Mesenteric fat pad (tissue), 1 donor: ENCODE measurements at places on chromosomes 1 and 21. TPM values are rescaled to one million over a fixed set of nuclear protein-coding genes. Genes with fewer than 3 reads are reported as not detected.

DNA sequence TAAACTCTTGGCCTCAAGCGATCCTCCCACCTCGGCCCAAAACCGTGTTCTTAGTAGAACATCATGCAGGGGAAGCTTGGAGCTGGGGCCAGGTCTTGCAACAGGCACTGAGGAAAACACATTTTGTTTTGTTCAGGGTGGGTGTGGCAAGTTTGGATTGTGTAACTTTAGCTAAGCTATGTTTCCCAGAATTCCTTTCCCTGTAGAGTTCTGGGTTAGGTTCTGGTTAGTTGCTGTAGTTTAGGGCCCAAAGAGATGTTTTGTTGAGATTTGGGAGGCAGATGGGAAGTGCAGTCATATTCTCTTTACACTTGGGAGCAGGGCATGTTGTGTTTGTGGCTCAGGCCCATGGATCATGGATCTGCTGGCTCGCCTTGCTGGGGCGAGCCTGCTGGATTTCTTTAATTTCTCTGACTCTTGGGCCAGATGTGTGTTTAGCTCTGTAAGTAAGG lies 24.0 kb downstream of the PLA2G5 start:
- no peak for DNase-seq

GRCh38 chr1:14543191-14543840 lies 55.2 kb upstream of the KAZN start:
- DNase-seq: no peak

GRCh38 chr1:232183802-232184201 lies 446.1 kb downstream of the SIPA1L2 start:
- no peak for DNase-seq

Gene MYBPH
- 0.22 TPM for total RNA-seq

GRCh38 chr1:200338451-200338850 lies 71.4 kb downstream of the ZNF281 start:
- no peak for DNase-seq

Gene UTS2
- not detected for total RNA-seq

Gene KLHDC9
- total RNA-seq: not detected

- DNase-seq: no peak
Observed at GRCh38 chr1:203592156-203592555, 34.5 kb upstream of the ATP2B4 start.

DNA sequence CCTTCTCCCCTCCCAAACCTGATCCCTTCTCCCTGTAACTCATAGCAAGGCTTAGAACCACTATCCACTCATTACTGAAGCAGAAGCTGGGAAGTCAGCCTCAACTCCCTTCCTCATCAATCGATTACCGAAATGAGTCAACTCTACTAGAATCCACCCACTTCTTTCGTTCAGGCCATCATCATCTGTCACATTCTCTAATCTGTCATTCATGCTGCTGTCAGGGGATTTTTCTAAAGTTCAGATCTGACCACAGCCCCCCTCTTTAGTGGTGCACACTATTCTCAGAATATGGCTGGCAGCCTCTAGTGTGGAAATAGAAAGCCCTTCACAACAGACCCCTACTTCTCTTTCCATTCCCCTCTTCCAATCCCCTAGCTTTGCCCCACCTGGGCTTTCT lies 5.1 kb downstream of the NT5C1A start:
- DNase-seq: no peak

GRCh38 chr1:96238426-96238825 lies 483.2 kb upstream of the PTBP2 start:
- DNase-seq: no peak

- DNase-seq: no peak
Observed at GRCh38 chr1:226364514-226364899, 43.4 kb downstream of the PARP1 start.

Gene DR1
- 40.1 TPM for total RNA-seq

Gene LAD1
- total RNA-seq: 0.51 TPM

GRCh38 chr21:38531039-38531541 lies 32.8 kb upstream of the ERG start:
- DNase-seq: no peak

Gene TCHH
- 1.1 TPM for total RNA-seq

GRCh38 chr1:23129846-23130245 lies 38.8 kb downstream of the LUZP1 start:
- no peak for DNase-seq

GRCh38 chr1:204190212-204191211 lies 5.8 kb downstream of the KISS1 start:
- no peak for DNase-seq

DNA sequence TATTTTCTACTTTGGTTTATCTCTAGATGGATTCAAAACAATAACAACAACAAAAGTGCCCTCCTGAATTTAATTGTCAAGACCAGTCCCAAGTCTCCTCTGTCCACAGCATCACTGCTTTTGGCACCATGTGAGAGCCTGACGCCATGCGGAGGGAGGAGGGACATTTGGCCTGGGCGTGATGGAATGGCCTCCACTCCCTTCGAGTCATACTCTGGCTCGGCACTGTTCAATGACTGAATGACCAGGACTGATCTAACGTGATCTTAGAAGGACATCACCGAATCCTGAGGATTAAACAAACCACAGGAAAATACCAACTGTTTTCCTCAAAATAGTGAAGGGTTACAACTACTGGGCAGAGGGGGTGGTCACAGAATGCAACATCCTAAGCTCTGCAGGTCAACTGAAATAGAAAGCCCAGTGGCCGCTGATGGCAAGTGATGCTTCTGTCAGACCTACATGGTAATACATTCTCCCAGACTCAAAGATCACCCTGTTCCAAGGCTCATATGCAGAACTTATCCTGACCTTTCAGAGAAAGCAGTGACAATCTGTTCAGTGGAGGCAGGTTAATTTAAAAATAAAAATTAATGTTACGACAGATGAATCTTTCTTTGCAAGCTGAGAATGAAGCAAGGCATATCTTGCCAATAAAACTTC lies 19.1 kb downstream of the SRSF4 start:
- no peak for DNase-seq

DNA sequence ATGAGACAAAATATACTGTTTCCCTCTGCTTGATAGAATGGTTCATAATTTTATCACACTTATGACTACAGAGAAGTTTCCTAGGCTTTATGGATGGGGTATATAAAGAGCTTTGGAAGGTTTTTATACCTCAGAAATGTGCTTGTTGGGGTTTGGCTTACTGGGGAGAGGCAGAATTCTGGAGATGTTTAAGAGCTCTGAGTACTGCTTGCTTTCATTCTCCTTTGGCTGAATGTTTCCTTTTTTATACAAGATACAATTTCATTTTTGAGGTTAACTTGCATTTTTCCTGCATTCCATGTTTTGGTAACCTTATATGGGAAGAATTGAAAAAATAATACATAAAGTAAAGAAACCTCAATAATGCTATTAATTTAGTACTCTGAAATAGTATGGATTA lies 157.7 kb upstream of the COL11A1 start:
- no peak for DNase-seq

DNA sequence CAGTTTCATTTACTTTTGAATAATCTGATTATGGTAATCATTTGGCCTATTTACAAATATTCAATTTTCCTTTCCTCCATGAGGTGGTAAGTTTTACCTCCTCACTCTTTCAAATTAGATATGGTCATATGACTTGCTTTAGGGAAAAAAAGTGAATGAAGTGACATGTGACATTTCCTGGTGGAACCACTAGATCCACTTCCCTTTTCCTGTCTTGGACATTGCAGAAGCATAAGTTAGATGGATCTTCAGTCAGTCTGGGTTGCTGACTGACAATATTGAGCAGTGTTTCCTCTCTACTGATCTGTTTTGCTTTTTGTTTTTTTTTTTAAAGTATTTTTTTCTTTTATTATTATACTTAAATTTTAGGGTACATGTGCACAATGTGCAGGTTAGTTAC lies 481.1 kb upstream of the PTBP2 start:
- DNase-seq: no peak

GRCh38 chr1:61083807-61084440 lies 1.6 kb downstream of the NFIA start:
- no peak for DNase-seq

DNA sequence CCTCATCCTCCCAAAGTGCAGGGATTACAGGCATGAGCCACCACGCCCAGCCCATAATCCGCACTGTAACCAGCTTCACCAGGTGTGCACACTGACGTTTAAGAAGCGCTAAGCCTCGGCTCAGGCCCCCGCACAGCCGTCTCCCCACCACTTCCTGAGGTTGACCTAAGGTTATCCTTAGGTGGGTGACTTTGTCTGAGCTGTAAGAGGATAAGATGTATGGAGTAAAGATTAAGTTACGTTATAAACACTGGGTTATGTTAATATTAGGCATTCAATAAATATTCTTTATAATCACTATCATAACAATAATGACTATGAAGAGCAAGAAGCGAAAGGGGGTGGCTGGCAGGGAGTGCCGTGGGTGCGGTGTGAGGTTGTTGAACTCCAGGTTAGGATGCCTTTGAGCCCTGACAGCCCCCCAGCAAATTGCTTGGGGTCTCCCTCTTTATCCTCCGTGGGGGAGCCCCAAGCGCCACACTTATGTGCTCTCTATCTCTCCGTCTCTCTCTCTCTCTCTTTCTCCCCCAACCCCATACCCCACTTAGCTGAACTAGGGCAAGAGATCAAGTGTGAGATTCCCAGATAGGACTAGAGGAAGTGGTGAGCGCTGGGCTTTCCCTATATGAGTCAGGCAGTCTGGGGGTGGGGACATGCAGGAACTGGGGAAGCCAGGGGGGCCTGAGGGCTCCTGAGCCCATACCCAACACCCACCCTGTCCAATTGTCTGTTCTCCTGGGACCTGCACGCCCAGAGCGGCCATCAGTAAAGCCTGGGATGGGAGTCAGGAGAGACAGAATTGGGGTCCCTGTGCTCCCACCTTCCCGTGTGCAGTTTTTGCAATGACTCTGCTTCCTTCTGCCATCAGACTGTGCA lies 7.6 kb downstream of the EFHD2 start:
- DNase-seq: no peak

DNA sequence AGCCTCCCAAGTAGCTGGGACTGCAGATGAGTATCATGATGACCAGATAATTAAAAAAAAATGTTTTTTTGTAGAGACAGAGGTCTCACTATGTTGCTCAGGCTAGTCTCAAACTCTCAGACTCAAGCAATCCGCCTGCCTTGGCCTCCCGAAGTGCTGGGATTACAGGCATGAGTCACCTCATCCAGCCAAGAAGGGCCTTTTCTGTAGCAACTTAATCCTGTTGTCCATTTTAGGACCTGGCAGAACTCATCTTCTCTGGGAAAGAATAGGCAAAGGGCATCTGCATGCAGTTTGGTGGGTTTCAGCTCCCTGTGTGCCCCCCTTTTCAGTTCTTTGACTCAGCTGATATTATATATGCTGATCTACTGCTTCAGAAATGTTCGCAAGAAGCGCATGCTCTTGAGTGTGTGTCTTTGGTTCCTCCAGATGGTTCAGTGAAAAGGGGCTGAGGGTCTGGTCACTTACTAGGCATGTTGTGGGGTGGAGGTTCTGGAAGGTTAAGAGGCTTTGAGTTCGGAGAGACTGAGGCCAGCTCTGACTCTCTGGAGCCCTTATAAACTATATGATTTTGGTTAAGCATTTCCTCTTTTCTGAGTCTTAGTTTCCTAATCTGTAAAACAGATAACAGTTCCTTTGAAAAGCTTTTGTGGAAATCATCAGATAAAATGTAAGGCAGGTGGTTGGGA lies 19.4 kb upstream of the SRSF4 start:
- no peak for DNase-seq

Gene AVPR1B
- total RNA-seq: not detected

GRCh38 chr1:238191170-238191569 lies 300.4 kb upstream of the ZP4 start:
- DNase-seq: no peak

DNA sequence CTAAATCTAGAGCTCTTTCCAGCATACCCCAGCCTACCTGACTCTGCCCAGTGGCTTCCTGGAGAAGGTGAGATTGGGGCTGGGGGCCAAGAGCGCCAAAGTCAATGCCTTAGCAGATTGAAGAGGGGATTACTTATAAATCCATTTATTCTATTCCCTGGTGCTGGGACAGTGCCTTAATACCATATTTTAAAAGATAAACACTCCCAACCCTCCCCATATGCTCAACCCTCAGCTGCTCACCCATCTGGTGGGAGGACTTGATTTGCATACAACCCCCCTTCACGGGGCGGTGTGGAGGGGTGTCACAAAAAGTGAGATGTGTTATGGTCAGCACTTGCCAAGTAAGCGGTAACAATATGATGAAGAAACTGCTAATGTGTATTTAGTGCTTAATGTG lies 3.2 kb upstream of the DISP3 start:
- DNase-seq: no peak

Gene LCE1E
- total RNA-seq: not detected

GRCh38 chr21:16169102-16169511 lies 439.3 kb downstream of the USP25 start:
- DNase-seq: no peak

Gene OPRD1
- not detected for total RNA-seq
